ENCODE measurements at places on chromosomes 11 and 22. TPM values are rescaled to one million over a fixed set of nuclear protein-coding genes. Genes with fewer than 3 reads are reported as not detected.

DNA sequence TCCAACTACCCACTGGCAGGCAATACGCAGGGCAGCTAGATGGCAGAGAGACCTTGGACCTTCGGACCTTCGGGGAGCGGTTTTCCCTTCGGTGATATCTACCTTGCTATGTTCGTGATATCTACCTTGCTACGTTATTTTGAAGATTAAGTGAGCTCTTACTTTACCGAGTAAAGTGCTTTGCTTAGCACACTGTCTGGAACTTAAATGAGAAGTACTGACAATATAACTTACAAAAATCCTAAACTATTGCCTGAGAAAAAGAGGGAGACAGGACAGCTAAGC is 1.0 kb upstream of the PRDM10 start:
- DNase-seq: no peak

MYBPC3 gene
- polyA plus RNA-seq: not detected

GRCh38 chr22:41934284-41935014 is 7.8 kb upstream of the TNFRSF13C start:
- DNase-seq: no peak

E2F8 gene
- 47.0 TPM for polyA plus RNA-seq

DNA sequence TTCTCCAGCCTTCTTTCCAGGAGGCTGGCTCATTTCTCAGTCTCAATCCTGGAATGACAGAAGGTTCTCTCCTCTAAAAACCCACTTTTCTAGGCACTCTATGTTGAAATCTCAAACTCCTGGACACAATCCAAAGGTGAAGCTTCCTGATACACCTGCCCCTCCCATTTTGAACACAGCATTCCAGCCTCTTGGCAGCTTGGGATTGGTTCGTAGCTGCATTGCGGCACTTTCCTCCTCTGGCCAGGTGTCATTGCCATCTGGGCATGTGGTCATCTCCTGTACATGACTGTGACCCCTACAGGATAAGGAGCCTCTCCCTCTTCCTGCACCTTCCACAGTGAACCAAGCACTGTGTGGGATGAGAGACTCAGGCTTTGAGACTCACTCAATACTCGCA is 230.2 kb upstream of the B3GAT1 start:
- no peak for DNase-seq

- DNase-seq: peak; percentile 66
Observed at GRCh38 chr22:49627217-49628181, 200.2 kb downstream of the BRD1 start.
